ENCODE measurements at places on chromosomes 1 and 21. TPM values are rescaled to one million over a fixed set of nuclear protein-coding genes. Genes with fewer than 3 reads are reported as not detected.

GRCh38 chr1:179510038-179510437 is 65.7 kb downstream of the NPHS2 start:
- H3K4me1 ChIP-seq, result no peaks in the 10 kb centered on the region
- H3K4me3 ChIP-seq, result no peak overlapping the region
- H3K27me3 ChIP-seq, result no peaks in the 10 kb centered on the region
- no peak for DNase-seq
- H3K27ac ChIP-seq, result no peak overlapping the region

GRCh38 chr1:245074232-245074747 is 80.5 kb upstream of the KIF26B start:
- H3K27ac ChIP-seq, result no peak overlapping the region
- no peak for DNase-seq
- no peaks in the 10 kb centered on the region for H3K36me3 ChIP-seq
- H3K27me3 ChIP-seq, result no peaks in the 10 kb centered on the region
- no peak overlapping the region for H3K4me3 ChIP-seq

GRCh38 chr1:3308053-3308452 is 146.4 kb upstream of the ARHGEF16 start:
- no peak for DNase-seq
- no peak overlapping the region for H3K4me3 ChIP-seq
- H3K27me3 ChIP-seq, result no peaks in the 10 kb centered on the region
- H3K4me1 ChIP-seq, result peaks cover 7% of the 10 kb centered on the region
- H3K27ac ChIP-seq, result no peak overlapping the region
- H3K36me3 ChIP-seq, result no peaks in the 10 kb centered on the region

- no peaks in the 10 kb centered on the region for H3K4me1 ChIP-seq
- H3K4me3 ChIP-seq, result no peak overlapping the region
- no peaks in the 10 kb centered on the region for H3K36me3 ChIP-seq
- no peaks in the 10 kb centered on the region for H3K27me3 ChIP-seq
Observed at GRCh38 chr1:221162939-221163338, 283.7 kb downstream of the HLX start.

DNA sequence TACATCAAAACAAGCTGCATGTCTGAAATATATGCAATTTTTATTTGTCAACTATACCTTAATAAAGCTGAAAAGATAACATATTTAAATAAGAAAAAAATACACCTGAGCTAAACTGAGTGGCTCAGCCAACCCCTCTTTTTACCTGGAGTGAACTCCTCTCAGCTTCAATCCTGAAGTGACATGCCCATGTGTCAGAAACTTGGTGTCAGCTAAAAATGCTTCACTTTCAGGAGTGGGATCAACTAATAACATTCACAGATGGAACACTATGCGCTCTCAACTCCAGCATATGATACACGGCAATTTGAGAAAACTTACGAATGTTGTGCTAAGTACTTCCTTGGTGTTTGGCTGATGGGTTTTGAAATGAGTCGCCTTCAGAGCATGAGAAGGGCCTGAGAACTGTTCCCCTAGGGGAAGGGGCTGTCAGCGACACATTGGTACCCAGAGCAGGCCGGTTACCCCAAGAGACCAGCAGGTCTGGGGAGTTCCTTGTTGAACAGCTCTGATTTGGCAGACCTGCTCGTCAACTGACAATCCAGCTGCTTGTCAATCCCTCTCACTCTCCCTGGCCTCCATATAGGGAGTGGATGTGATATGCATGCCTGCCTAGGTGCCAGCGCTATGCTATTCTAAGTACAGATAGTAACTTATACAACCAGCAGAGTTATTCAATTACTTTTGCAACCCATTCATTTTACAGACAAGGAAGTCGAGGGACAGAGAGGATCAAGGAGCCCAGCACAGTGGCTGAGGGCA is 267.7 kb downstream of the PCP4 start:
- H3K27ac ChIP-seq, result no peak overlapping the region
- H3K36me3 ChIP-seq, result no peaks in the 10 kb centered on the region
- no peaks in the 10 kb centered on the region for H3K4me1 ChIP-seq
- H3K4me3 ChIP-seq, result no peak overlapping the region
- DNase-seq, result no peak

DNA sequence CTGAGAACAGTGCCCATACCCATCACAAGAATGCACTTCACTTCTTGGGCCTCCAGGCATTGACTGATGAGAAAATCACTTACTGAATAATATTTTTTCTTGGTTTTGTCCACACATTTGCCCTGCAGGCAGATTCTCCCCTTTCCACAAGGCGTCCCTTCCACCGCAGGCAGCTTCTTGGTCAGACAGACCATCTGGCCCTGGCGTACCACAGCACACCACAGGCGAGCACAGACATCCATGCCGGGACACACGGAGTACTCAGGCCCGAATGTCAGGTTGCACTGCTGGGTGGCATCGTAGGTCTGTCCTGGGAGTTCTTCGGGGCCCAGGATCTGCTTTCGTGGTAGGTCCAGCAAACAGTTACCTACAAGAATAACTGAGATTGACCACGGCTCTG is 32.5 kb downstream of the ADAMTS5 start:
- no peak overlapping the region for H3K27ac ChIP-seq
- no peak for DNase-seq
- H3K4me3 ChIP-seq, result no peak overlapping the region
- H3K36me3 ChIP-seq, result no peaks in the 10 kb centered on the region
- no peaks in the 10 kb centered on the region for H3K27me3 ChIP-seq

The ATP1A1 gene
- total RNA-seq, result 479 TPM

The ATP1A4 gene
- total RNA-seq, result not detected

The KCNK2 gene
- total RNA-seq, result 0.49 TPM

The HTR6 gene
- total RNA-seq, result not detected

GRCh38 chr1:187067160-187067559 is 238.4 kb downstream of the PLA2G4A start:
- H3K4me1 ChIP-seq, result no peaks in the 10 kb centered on the region
- H3K4me3 ChIP-seq, result no peak overlapping the region
- DNase-seq, result no peak
- no peaks in the 10 kb centered on the region for H3K36me3 ChIP-seq

- DNase-seq, result no peak
- no peaks in the 10 kb centered on the region for H3K27me3 ChIP-seq
- H3K4me3 ChIP-seq, result no peak overlapping the region
- H3K4me1 ChIP-seq, result no peaks in the 10 kb centered on the region
Observed at GRCh38 chr1:193905288-193906085, 719.1 kb upstream of the B3GALT2 start.

The DARS2 gene
- total RNA-seq, result 45.1 TPM

DNA sequence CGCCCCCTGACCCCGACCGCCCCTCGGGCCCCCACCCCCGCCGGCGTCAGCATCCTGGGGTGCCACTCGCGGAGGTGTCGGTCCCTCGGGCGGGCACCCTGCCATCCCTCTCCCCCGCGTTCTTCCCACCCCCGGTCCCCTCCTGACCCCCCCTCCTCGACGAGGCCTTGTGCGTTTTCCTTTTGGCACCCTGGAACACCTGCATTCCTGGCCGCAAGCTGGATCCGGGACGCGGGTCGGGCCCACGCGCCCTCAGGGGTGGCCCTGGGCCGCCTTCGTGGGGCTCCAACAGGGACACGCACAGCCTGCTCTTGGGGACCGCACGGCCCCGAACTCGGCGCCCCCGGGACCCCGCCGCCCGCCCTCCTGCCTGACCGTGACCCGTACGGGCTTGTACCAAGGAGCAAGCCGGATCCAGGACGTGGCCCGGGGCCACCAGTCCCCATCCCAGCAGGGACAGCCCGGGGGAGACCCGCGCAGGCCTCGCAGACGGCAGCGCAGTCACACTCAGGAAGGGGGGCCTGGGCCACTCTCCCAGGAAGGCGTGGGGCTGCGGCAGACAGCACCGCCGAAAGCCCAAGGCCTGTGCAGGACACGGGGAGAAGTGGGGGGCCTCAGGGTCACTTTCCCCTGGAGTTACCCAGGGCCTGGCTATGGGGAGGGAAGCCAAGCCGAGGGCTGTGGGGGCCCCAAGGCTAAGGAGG is 579 bp upstream of the SLC19A1 start:
- H3K4me1 ChIP-seq, result peaks cover 31% of the 10 kb centered on the region
- H3K27ac ChIP-seq, result no peak overlapping the region
- peak overlapping the region; percentile 40 for H3K4me3 ChIP-seq
- H3K36me3 ChIP-seq, result no peaks in the 10 kb centered on the region
- DNase-seq, result peak; percentile 33
- no peaks in the 10 kb centered on the region for H3K27me3 ChIP-seq

DNA sequence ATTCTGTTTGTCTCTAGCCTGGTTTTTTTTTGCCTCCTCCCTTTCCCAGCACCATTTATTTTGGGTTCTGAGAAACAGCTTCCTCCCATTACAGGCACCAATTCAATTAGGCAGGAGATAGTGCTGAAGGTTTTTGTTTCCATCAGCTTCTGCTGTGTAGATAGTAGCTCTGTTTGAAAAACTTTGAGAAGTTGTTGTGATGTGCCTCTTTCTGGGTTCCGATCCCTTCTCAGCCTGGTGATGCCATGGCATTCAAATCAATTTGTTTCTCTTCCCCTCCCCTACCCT is 109.0 kb downstream of the NFIA start:
- H3K27me3 ChIP-seq, result no peaks in the 10 kb centered on the region
- H3K36me3 ChIP-seq, result no peaks in the 10 kb centered on the region
- H3K4me1 ChIP-seq, result no peaks in the 10 kb centered on the region
- no peak overlapping the region for H3K4me3 ChIP-seq
- DNase-seq, result no peak

- H3K27me3 ChIP-seq, result no peaks in the 10 kb centered on the region
- H3K36me3 ChIP-seq, result no peaks in the 10 kb centered on the region
- H3K4me3 ChIP-seq, result no peak overlapping the region
Observed at GRCh38 chr1:5758859-5759578, 233.2 kb downstream of the NPHP4 start.

The OR2T29 gene
- not detected for total RNA-seq

DNA sequence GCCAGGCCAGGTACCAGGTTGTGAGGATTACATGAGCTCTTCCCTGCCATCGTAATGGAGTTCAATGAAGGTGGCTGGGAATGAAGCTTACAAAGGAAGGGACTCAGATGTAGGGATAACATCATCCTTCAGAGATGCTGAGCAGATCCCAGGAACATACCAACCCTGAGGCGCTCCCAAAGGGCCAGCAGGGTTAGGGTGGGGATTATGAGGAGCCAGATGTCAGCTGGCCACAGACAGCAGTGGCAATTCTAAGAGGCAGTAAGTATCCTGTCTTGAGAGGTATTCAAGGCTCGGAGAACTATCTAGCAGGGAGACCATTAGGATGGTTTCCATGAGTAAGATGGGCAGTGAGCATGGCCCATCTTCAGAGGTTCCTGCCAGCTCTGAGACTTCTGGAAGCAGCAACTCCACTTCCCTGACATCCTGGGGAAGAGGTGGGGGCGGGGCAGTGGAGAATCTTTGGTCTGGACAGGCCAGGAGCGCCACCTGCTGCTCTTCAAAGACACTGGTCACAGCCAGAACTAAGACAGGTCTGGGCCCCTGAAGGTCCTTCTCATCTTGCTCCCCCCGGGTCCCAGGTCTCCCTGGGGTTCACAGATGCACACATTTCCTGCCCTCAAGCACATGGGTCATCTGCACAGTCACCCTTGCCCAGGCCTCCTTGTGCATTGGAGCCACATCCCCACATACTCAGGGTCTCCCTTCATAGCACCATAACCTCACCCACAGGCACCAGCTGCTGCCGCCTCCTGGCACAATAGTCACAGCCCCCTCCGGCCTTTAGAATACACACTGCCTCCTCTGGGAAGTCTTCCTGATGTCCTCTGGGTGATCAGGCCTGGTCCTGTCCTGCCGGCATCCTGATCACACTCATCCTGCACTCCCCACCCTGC is 2.7 kb upstream of the SDC3 start:
- no peaks in the 10 kb centered on the region for H3K27me3 ChIP-seq
- H3K4me1 ChIP-seq, result no peaks in the 10 kb centered on the region
- H3K36me3 ChIP-seq, result no peaks in the 10 kb centered on the region
- no peak overlapping the region for H3K4me3 ChIP-seq
- no peak overlapping the region for H3K27ac ChIP-seq
- peak; percentile 71 for DNase-seq

DNA sequence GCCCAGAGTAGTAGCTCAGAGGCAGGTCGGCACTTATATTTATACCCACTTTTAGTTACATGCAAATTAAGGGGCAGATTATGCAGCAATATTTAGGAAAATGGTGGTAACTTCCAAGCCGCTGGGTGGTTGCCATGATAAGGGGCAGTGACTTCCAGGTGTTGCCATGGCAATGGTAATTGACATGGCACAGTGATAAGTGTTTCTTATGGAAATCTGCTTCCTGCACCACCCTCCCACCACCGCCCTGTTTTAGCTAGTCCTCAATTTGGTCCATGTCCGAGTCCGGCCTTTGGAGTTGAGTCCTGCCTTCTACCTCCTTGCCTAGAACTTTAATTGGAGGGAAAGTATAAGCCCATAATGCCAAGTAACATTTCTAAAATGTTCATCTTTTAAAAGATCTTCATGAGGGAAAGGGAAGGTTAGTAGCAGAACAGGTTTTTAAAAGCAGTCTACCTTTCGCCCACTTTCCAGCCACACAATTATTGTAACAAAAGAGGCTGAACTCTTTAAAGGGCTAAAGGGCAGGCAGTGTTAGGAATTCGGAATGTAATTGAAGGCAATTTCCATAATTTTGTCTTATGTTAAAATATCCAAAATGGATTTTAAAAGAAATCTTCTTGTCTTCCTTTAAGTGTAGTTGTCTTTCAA is 21.7 kb downstream of the ZBTB8B start:
- no peaks in the 10 kb centered on the region for H3K4me1 ChIP-seq
- DNase-seq, result no peak
- H3K4me3 ChIP-seq, result no peak overlapping the region
- no peaks in the 10 kb centered on the region for H3K36me3 ChIP-seq
- no peak overlapping the region for H3K27ac ChIP-seq

GRCh38 chr1:15007842-15008241 is 145.7 kb upstream of the TMEM51 start:
- no peak overlapping the region for H3K27ac ChIP-seq
- H3K27me3 ChIP-seq, result no peaks in the 10 kb centered on the region
- no peaks in the 10 kb centered on the region for H3K36me3 ChIP-seq
- DNase-seq, result no peak
- H3K4me3 ChIP-seq, result no peak overlapping the region

The RIIAD1 gene
- total RNA-seq, result 0.88 TPM

- H3K27ac ChIP-seq, result no peak overlapping the region
- no peaks in the 10 kb centered on the region for H3K27me3 ChIP-seq
- DNase-seq, result no peak
- H3K4me1 ChIP-seq, result 0 out of 2 replicates have a peak, but pooled peaks cover 4% of the 10 kb centered on the region
- no peaks in the 10 kb centered on the region for H3K36me3 ChIP-seq
- H3K4me3 ChIP-seq, result no peak overlapping the region
Observed at GRCh38 chr1:175217721-175218531, 25.4 kb upstream of the KIAA0040 start.

- H3K27me3 ChIP-seq, result no peaks in the 10 kb centered on the region
- H3K36me3 ChIP-seq, result no peaks in the 10 kb centered on the region
- no peaks in the 10 kb centered on the region for H3K4me1 ChIP-seq
- no peak overlapping the region for H3K27ac ChIP-seq
- H3K4me3 ChIP-seq, result no peak overlapping the region
- no peak for DNase-seq
Observed at GRCh38 chr1:107777664-107778047, 187.3 kb downstream of the VAV3 start.

The C8B gene
- total RNA-seq, result not detected

The AGL gene
- 23.6 TPM for total RNA-seq

The RAB25 gene
- 138 TPM for total RNA-seq

GRCh38 chr1:95503278-95504030 is 269.4 kb downstream of the RWDD3 start:
- no peaks in the 10 kb centered on the region for H3K36me3 ChIP-seq
- H3K4me3 ChIP-seq, result no peak overlapping the region
- DNase-seq, result no peak

All from Caco-2 (cell line).